ENCODE measurements at places on chromosomes 7 and 10.
A peak's percentile ranks its signal among the peaks of the same experiment; 100 is the strongest.

DNA sequence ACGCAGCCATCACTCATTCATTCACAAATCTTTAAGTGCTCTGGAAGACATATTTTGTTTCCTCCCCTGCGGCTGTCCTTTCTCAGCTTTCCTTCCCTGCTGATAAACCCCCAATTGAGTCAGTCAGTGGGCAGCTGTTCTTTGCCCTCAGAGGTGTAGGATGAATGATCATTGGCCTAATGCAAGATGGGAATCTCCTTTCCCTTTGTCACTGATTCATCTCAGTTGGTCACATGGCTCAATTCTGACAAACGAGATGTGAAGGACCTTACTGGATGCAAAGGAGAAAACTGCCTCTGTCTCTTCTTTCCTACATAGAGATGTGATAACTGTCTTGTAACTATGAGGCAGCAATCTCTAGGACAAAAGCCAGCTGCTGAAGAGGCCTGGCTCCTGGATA, 44.6 kb downstream of the COL28A1 start:
- no peaks in the 10 kb centered on the region for H3K36me3 ChIP-seq
- no peaks in the 10 kb centered on the region for H3K27me3 ChIP-seq
- no peaks in the 10 kb centered on the region for H3K4me1 ChIP-seq
- H3K27ac ChIP-seq, result no peak overlapping the region

- no peaks in the 10 kb centered on the region for H3K36me3 ChIP-seq
- no peaks in the 10 kb centered on the region for H3K27me3 ChIP-seq
- H3K4me3 ChIP-seq, result no peak overlapping the region
- DNase-seq, result no peak
- no peak overlapping the region for H3K27ac ChIP-seq
Measured at GRCh38 chr10:62503872-62504271, 129.7 kb downstream of the ZNF365 start.

- no peaks in the 10 kb centered on the region for H3K27me3 ChIP-seq
- DNase-seq, result no peak
- peaks cover 68% of the 10 kb centered on the region for H3K36me3 ChIP-seq
- H3K4me1 ChIP-seq, result peaks cover 42% of the 10 kb centered on the region
- H3K27ac ChIP-seq, result peak overlapping the region; percentile 16
Measured at GRCh38 chr10:188546-188945, 53.3 kb downstream of the ZMYND11 start.

- H3K36me3 ChIP-seq, result no peaks in the 10 kb centered on the region
- no peaks in the 10 kb centered on the region for H3K27me3 ChIP-seq
- no peak overlapping the region for H3K27ac ChIP-seq
- H3K4me1 ChIP-seq, result no peaks in the 10 kb centered on the region
- no peak overlapping the region for H3K4me3 ChIP-seq
Measured at GRCh38 chr7:42250411-42250810, 13.4 kb upstream of the GLI3 start.

- H3K27ac ChIP-seq, result no peak overlapping the region
- peak overlapping the region; percentile 85 for H3K4me3 ChIP-seq
- peaks cover 83% of the 10 kb centered on the region for H3K27me3 ChIP-seq
Measured at GRCh38 chr10:112952282-112953173, 2.5 kb downstream of the TCF7L2 start.

DNA sequence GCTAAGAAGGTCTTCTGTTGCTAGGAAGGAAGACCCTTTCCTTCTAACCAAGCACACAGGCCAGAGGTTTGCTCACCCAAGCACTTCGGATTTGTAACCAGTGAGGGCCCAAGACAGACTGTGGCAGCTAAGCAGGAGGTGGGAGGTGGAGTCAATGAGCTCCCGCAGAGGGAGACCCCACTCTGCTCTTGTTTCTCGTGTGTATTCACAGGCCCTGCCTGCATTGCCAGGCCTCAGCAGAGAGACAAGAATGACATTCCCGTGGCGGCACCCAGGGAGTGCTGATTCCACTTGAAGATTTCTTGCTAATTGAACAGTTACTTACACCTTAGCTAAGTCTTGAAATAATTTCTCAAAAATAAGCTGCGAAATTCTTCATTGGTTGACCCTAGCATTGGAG, 13.4 kb downstream of the PKD1L1 start:
- no peak for DNase-seq
- no peak overlapping the region for H3K27ac ChIP-seq
- no peak overlapping the region for H3K4me3 ChIP-seq
- peaks cover 8% of the 10 kb centered on the region for H3K4me1 ChIP-seq

All from activated T-cell treated with anti-CD3 and anti-CD28 coated beads, Interleukin-2, amount 50 U/mL, for 24 hours (primary cell).